ENCODE measurements at places on chromosomes 3 and 15. TPM values are rescaled to one million over a fixed set of nuclear protein-coding genes. Genes with fewer than 3 reads are reported as not detected.

The NR2E3 gene
- 0.19 TPM for total RNA-seq

The CKMT1A gene
- 3.5 TPM for total RNA-seq

The NECTIN3 gene
- 10.3 TPM for total RNA-seq

The LSG1 gene
- total RNA-seq: 13.8 TPM

The CAMK2N2 gene
- total RNA-seq: 33.7 TPM

The THRB gene
- total RNA-seq: 12.4 TPM

The TUSC7 gene
- not detected for total RNA-seq

The BCL2A1 gene
- not detected for total RNA-seq

The PLSCR5 gene
- total RNA-seq: not detected

The PPP2R3A gene
- 4.6 TPM for total RNA-seq

DNA sequence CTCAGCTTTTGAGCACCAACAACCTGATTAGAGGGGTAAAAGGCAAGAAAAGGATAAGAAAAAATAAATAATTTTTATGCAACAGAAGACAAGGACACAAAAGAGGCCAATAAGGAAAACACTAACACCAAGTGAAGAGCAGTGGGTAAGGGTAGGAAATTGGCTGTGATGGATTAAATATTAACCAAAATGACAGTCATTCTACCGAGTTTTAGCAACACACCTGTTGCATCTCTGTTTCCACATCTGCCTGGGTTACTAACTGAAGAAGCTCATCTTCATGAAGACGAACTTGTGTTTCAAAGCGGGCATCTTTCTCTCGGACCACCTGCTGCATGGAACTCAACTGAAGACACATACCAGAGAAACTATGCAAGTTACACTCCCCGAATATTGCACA is 30.1 kb downstream of the GOLGB1 start:
- H3K27ac ChIP-seq: no peak overlapping the region
- no peaks in the 10 kb centered on the region for H3K4me1 ChIP-seq
- no peak for DNase-seq
- H3K4me3 ChIP-seq: no peak overlapping the region
- peaks cover 2% of the 10 kb centered on the region for H3K36me3 ChIP-seq

DNA sequence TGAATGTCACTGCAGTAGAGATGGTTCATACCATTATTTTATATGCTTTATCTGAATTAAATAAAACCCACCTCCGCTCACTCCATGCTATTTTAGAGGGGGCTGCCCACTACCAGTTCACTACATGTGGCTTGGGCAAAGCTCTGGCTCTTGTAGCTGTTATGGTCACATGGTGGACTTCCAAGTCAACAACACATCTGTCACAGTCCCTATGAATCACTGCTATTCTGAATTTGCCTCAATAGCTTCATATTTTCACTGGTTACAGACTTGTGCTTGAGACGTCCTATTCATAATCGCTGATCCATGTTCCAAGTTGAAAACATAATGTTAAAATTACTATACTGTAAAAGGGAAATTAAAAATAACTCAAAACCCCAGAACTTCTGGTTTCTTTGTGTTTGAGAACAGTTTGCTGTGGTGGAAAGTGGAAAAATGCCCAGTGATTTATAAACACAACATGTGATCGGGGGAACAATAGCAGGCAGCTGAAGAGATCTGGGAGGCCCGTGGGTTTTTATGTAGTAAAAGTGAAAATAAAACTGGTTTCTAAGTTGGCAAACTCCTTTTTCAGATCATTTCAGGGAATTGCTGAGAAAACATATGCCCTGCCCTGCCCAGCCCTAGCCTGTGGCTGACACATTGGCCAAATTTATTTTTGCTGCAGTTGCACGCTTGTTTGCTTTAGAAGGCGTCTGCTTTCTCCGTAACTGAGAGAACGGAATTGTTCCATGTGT is 128.8 kb upstream of the PRR23C start:
- H3K36me3 ChIP-seq: no peaks in the 10 kb centered on the region
- DNase-seq: no peak
- H3K27me3 ChIP-seq: no peaks in the 10 kb centered on the region
- no peak overlapping the region for H3K4me3 ChIP-seq
- no peak overlapping the region for H3K27ac ChIP-seq
- H3K4me1 ChIP-seq: peaks cover 10% of the 10 kb centered on the region

GRCh38 chr15:76575679-76576078 is 239.1 kb downstream of the ISL2 start:
- no peak for DNase-seq
- no peak overlapping the region for H3K4me3 ChIP-seq

DNA sequence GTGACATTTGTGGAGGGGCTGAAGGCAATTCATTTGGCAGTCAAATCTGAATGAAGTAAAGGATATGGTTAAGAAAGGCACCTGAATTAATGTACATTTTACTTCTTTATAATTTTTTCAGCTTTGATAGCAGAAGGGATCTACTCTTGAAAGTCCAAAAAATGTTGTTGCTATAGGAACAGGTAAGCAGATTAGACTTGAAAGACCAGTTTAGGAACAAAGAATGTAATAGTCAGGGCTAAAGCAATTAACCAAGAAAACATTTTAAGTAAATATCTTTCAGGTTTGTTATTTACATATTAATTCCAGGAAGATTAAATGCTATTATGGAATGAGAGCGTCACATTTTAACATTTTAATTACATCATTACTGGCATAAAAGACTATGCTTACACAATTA is 1.1 kb downstream of the ATP13A4 start:
- H3K4me3 ChIP-seq: peak overlapping the region; percentile 23
- no peaks in the 10 kb centered on the region for H3K36me3 ChIP-seq
- no peaks in the 10 kb centered on the region for H3K27me3 ChIP-seq
- DNase-seq: no peak
- peak overlapping the region; percentile 68 for H3K27ac ChIP-seq
- peaks cover 22% of the 10 kb centered on the region for H3K4me1 ChIP-seq

DNA sequence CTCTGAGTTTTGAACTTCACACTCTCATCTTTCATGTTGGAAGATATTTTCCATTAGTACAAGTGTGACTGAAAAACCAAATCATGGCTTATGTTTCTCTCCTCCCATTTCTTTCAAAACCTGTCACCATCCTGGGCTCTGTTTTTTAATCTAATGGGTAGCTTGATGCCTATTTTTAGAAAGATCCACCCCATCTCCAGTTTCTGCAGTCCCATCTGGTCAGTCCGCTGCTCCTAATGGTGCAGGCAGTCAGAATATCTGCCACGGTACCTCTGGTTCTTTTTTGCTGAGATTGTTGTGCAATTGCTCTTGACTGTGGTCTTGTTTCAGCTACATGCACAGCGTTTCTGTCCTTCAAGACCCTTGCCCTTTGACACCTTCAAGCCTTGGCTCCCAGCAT is 240.9 kb upstream of the CADM2 start:
- no peaks in the 10 kb centered on the region for H3K36me3 ChIP-seq
- no peaks in the 10 kb centered on the region for H3K27me3 ChIP-seq
- H3K4me3 ChIP-seq: no peak overlapping the region
- H3K4me1 ChIP-seq: no peaks in the 10 kb centered on the region
- H3K27ac ChIP-seq: no peak overlapping the region
- no peak for DNase-seq

- no peaks in the 10 kb centered on the region for H3K27me3 ChIP-seq
- no peak for DNase-seq
- no peaks in the 10 kb centered on the region for H3K36me3 ChIP-seq
- peaks cover 31% of the 10 kb centered on the region for H3K4me1 ChIP-seq
- H3K27ac ChIP-seq: no peak overlapping the region
Measured at GRCh38 chr15:39265261-39265660, 315.6 kb upstream of the THBS1 start.
